Activated B cell treated with CpG ODN at 0.5 μM for 24 hours (primary cell): ENCODE measurements at places on chromosomes 1 and 21. TPM values are rescaled to one million over a fixed set of nuclear protein-coding genes. Genes with fewer than 3 reads are reported as not detected.
A peak's percentile ranks its signal among the peaks of the same experiment; 100 is the strongest.

GRCh38 chr1:9875636-9876000, 34.5 kb downstream of the CTNNBIP1 start:
- DNase-seq = no peak
- H3K27ac ChIP-seq = no peak overlapping the region
- no peaks in the 10 kb centered on the region for H3K36me3 ChIP-seq
- peaks cover 5% of the 10 kb centered on the region for H3K4me1 ChIP-seq

DNA sequence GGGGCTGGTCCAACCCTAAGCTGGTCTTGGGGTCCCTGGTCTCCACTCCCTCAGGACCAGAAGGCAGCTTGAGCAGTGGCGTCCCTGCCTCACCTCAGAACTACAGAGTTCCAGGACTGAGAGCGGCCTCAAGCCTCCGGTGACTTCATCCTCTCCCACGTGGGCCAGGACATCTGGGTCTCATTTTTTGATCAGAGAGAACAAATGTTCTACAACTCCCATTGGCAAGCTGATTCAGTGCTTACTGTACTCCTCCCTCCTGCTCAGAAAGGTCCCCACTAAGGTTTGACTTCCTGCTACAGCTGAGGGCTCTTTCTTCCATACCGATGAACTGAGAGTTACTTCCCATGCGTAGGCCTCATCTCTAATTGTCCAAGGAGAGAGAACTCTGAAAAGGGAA, 78.5 kb downstream of the PLXNA2 start:
- DNase-seq = no peak
- no peaks in the 10 kb centered on the region for H3K4me1 ChIP-seq
- H3K27ac ChIP-seq = no peak overlapping the region
- H3K4me3 ChIP-seq = no peak overlapping the region

DNA sequence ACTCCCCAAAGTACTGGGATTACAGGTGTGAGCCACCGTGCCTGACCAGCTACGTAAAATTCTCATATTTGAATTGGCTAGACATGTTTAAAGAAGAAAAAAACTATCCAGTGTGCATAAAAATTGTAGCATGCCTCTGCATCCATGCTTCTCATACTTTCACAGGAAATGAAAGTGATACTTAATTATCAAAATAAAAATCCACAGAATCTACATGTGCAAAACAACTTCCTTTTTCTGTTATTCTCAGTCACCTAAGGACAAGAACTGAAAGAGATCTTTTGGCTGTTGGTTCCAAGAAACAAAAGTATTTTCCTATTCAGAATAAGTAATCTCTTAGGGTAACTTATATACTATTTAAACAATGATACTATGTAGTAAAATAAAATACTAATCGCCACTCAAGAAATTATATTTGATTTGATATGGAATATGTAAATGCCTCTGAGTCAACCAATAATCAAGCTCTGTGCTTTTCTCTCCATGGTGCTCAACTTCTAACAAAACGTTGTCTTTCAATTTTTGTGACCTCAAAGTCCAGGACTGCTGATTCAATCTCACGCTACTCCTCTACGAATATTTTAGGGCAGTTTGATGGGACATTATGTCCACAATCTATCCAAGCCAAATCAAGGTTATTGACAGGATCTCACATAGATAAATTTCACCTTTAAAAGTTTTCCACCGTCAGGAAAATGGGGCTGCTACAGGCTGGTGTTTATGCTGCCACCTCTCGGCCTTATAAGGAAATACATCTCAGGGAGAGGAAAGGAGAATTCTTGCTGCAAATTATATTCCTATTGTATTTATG, 102.7 kb downstream of the ZNF281 start:
- no peaks in the 10 kb centered on the region for H3K36me3 ChIP-seq
- DNase-seq = no peak
- H3K27ac ChIP-seq = peak overlapping the region; percentile 94
- peaks cover 67% of the 10 kb centered on the region for H3K4me1 ChIP-seq
- H3K27me3 ChIP-seq = no peaks in the 10 kb centered on the region

- peaks cover 13% of the 10 kb centered on the region for H3K4me1 ChIP-seq
- no peak overlapping the region for H3K27ac ChIP-seq
- DNase-seq = no peak
- H3K4me3 ChIP-seq = no peak overlapping the region
- H3K27me3 ChIP-seq = peaks cover 4% of the 10 kb centered on the region
These were observed 8.0 kb upstream of the GPR157 start for GRCh38 chr1:9136932-9137331.

DNA sequence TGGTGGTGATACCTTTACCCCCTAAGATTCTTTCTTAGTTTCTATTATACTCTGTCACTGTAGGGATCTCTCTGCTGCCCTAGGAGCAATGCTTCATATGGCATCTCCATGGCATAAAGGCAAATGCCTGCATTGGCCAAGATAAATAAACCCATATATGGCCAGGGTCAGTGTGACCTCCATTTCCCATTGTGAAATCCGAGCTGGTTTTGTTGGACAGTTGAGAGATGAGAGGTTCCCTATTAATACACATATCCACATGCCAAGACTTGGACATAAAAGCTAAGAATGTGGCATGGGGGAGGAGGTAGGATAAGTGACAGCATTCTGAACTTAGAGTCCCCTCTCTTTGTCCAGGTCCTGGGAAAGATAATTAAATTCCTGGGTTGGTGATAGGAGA, 1.4 kb downstream of the TPM3 start:
- H3K4me1 ChIP-seq = no peaks in the 10 kb centered on the region
- no peak for DNase-seq
- no peak overlapping the region for H3K4me3 ChIP-seq
- H3K27me3 ChIP-seq = peaks cover 17% of the 10 kb centered on the region
- no peak overlapping the region for H3K27ac ChIP-seq
- H3K36me3 ChIP-seq = no peaks in the 10 kb centered on the region

DNA sequence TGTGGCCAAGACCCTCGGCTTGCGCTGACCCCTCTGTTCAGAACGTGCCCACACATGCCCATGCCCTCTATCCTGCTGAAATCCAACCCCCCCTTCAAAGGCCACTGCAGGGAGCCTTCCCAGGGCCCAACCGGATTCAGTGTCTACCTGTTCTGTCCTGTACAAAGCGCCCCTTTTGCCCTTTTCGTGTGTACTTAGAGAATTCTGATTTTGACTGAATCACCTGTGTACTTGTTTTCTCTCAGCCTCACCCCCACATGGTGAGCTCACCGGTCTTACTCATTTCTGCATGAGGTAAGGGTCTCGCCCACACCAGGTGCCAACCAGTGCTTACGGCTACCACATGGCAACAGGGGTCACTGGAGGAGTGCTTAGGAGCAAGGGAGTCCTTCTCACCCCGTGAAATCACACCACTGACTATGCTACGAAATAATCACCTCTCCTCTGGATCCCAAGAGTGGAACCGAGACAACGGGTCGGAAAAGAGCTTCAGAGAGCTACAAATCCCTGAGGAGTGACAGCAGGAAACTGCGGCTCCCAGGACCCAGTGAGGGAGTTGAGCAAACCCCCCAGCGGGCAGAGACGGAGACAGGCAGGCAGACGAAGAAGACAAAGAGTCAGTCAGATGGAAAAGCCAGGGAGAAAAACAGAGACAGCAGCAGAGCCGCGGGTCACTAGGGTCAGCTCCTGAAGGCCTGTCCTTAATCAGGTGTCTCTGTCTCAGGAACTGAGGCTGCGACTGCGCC, 2.1 kb upstream of the S100A2 start:
- H3K36me3 ChIP-seq = no peaks in the 10 kb centered on the region
- H3K27ac ChIP-seq = peak overlapping the region; percentile 59
- no peak overlapping the region for H3K4me3 ChIP-seq
- H3K27me3 ChIP-seq = peaks cover 6% of the 10 kb centered on the region
- DNase-seq = no peak

DNA sequence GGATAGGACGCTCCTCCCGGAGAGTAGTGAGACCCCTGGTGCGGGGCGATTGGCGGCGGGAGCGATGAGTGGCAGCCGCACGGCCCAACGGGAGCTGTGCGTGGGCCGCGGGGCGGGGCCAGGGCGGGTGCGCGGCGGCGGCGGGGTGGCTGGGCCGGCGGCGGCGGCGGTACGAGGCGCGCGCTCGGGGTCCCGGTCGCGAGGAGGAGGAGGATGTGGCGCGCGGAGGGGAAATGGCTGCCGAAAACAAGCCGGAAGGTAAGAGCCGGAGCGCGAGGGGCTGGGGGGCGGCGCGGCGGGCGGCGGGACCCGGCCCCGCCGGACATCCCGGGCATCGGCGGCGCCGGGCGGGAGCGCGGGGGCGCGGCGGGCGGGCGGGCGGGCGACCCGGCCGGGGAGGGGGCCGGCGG, at the start of gene CAMTA1:
TSS of gene CAMTA1 (plus strand) at position 137 of the 410 bp plus-strand sequence. CDS start at position 214, 77 bp downstream.
- H3K27ac ChIP-seq = peak within 1 kb of the TSS; percentile 93
- peaks cover 21% of the 10 kb centered on the region for H3K36me3 ChIP-seq
- no peaks in the 10 kb centered on the region for H3K27me3 ChIP-seq
- H3K4me1 ChIP-seq = peaks cover 55% of the 10 kb centered on the region
- peak; percentile 98 for DNase-seq
- H3K4me3 ChIP-seq = peak within 1 kb of the TSS; percentile 96

GRCh38 chr21:37208741-37209225, 58.4 kb downstream of the VPS26C start:
- peak overlapping the region; percentile 77 for H3K4me3 ChIP-seq
- H3K4me1 ChIP-seq = peaks cover 45% of the 10 kb centered on the region
- peaks cover 2% of the 10 kb centered on the region for H3K36me3 ChIP-seq
- peak; percentile 30 for DNase-seq
- peak overlapping the region; percentile 84 for H3K27ac ChIP-seq
- H3K27me3 ChIP-seq = no peaks in the 10 kb centered on the region

GRCh38 chr1:215132156-215132555, 49.6 kb downstream of the KCNK2 start:
- H3K4me1 ChIP-seq = no peaks in the 10 kb centered on the region
- H3K27ac ChIP-seq = no peak overlapping the region
- DNase-seq = no peak
- no peak overlapping the region for H3K4me3 ChIP-seq
- H3K27me3 ChIP-seq = no peaks in the 10 kb centered on the region
- no peaks in the 10 kb centered on the region for H3K36me3 ChIP-seq

- DNase-seq = no peak
- peaks cover 9% of the 10 kb centered on the region for H3K27me3 ChIP-seq
- H3K4me1 ChIP-seq = no peaks in the 10 kb centered on the region
These were observed 83.4 kb downstream of the SLC16A1 start for GRCh38 chr1:112872551-112872962.

- H3K4me3 ChIP-seq = no peak overlapping the region
- no peaks in the 10 kb centered on the region for H3K36me3 ChIP-seq
- H3K27ac ChIP-seq = no peak overlapping the region
- DNase-seq = no peak
- no peaks in the 10 kb centered on the region for H3K4me1 ChIP-seq
- no peaks in the 10 kb centered on the region for H3K27me3 ChIP-seq
These were observed 1458.8 kb downstream of the MRPL39 start for GRCh38 chr21:24148461-24148860.

DNA sequence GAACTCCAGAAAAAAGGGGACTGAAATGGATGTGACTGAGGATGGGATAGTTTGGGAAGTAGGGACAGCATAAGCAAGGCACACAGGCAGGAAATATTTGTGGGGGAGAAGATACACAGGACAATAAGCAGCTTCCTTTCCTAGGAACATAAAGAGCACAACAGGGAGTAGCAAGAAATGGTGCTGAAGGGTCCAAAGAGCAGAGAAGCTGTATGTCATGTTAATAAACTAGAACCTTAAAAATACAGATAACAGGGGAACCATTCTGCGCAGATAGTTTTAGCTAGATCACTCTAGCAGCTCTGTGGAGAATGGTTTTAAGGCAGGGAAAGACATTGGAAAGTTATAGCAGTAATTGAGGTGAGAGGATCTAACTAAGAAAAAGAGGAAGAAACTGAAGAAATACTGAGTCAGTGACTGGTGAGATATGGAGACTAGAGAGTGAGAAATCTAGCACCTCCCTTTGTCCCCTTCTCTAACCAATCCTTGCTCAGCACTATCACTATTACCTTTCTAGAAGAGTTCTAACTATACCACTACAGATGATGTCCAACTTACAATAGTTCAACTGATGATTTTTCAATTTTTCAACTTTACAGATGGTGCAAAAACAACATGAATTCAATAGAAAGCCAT, 95.0 kb downstream of the CDC42BPA start:
- no peaks in the 10 kb centered on the region for H3K36me3 ChIP-seq
- no peaks in the 10 kb centered on the region for H3K4me1 ChIP-seq
- H3K27ac ChIP-seq = no peak overlapping the region
- DNase-seq = no peak
- H3K27me3 ChIP-seq = peaks cover 6% of the 10 kb centered on the region
- H3K4me3 ChIP-seq = no peak overlapping the region

GRCh38 chr1:152743371-152744145, 14.3 kb upstream of the KPRP start:
- no peaks in the 10 kb centered on the region for H3K4me1 ChIP-seq
- DNase-seq = no peak
- no peak overlapping the region for H3K4me3 ChIP-seq
- H3K36me3 ChIP-seq = no peaks in the 10 kb centered on the region
- no peak overlapping the region for H3K27ac ChIP-seq
- H3K27me3 ChIP-seq = peaks cover 12% of the 10 kb centered on the region

- no peaks in the 10 kb centered on the region for H3K27me3 ChIP-seq
- no peaks in the 10 kb centered on the region for H3K4me1 ChIP-seq
- H3K4me3 ChIP-seq = no peak overlapping the region
- no peak for DNase-seq
These were observed 58.3 kb upstream of the DSCAM start for GRCh38 chr21:40905251-40905650.

- H3K4me3 ChIP-seq = no peak overlapping the region
- no peaks in the 10 kb centered on the region for H3K27me3 ChIP-seq
- H3K4me1 ChIP-seq = no peaks in the 10 kb centered on the region
- H3K27ac ChIP-seq = no peak overlapping the region
These were observed 14.0 kb upstream of the PAQR7 start for GRCh38 chr1:25889470-25889869.

GRCh38 chr1:43227143-43227764, 42.5 kb upstream of the TMEM125 start:
- no peaks in the 10 kb centered on the region for H3K27me3 ChIP-seq
- no peaks in the 10 kb centered on the region for H3K36me3 ChIP-seq
- no peak overlapping the region for H3K27ac ChIP-seq

GRCh38 chr1:197017558-197018146, 40.3 kb downstream of the CFHR5 start:
- H3K27ac ChIP-seq = no peak overlapping the region
- H3K4me1 ChIP-seq = no peaks in the 10 kb centered on the region
- no peaks in the 10 kb centered on the region for H3K27me3 ChIP-seq
- H3K4me3 ChIP-seq = no peak overlapping the region
- H3K36me3 ChIP-seq = no peaks in the 10 kb centered on the region

DNA sequence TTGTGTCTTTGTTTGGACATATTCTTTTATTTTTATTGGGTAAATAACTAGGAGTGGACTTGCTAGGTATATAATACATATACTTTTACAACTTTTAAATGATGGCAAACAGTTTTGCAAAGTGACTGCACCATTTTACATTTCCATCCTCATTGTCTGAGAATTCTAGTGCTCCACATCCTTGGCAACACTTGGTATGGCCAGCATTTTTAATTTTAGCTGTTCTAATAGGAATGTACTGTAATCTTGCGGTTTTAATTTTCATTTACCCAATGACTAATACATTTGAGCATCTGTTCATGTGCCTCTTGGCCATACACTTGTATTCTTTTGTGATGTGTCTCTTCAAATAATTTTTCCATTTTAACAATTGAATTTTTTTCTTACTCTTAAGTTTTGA, 37.0 kb upstream of the ATP6V1G3 start:
- peaks cover 8% of the 10 kb centered on the region for H3K36me3 ChIP-seq
- H3K4me1 ChIP-seq = peaks cover 27% of the 10 kb centered on the region
- no peak overlapping the region for H3K4me3 ChIP-seq
- no peaks in the 10 kb centered on the region for H3K27me3 ChIP-seq
- DNase-seq = no peak

Gene SYT2
- total RNA-seq = not detected in 2 replicates

Gene FCGR1A
- total RNA-seq = not detected in 2 replicates

Gene TMEM82
- total RNA-seq = not detected in 2 replicates

Gene NES
- total RNA-seq = not detected in 2 replicates

Gene UBXN10
- 0.04 and 0.05 TPM in 2 replicates for total RNA-seq

Gene OR6K3
- not detected in 2 replicates for total RNA-seq

Gene ERICH3
- total RNA-seq = 0.44 and 0.49 TPM in 2 replicates

Gene TCHHL1
- not detected in 2 replicates for total RNA-seq

Gene FMN2
- not detected in 2 replicates for total RNA-seq

Gene IKBKE
- total RNA-seq = 52.9 and 56.3 TPM in 2 replicates
